ENCODE measurements at places on chromosomes 6 and 20.
A peak's percentile ranks its signal among the peaks of the same experiment; 100 is the strongest.

DNA sequence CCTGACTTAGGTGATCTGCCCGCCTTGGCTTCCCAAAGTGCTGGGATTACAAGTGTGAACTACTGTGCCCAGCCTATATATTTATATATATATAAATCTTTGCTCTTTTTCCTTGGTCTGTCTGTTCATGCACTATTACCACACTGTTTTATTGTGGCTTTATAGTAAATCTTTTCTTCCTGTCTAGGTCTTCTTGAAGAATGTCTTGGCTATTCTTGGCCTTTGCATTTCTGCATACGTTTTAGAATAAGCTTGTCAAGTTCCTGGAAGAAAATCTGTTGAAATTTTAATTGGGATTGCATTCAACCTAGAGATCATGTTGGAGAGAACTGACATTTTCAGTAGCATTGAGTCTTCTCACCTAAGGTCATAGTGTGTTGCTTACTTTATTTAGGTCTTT, 37.1 kb downstream of the MYO6 start:
- DNase-seq: no peak

GRCh38 chr6:111565326-111566221, 40.1 kb downstream of the TRAF3IP2 start:
- DNase-seq: no peak

DNA sequence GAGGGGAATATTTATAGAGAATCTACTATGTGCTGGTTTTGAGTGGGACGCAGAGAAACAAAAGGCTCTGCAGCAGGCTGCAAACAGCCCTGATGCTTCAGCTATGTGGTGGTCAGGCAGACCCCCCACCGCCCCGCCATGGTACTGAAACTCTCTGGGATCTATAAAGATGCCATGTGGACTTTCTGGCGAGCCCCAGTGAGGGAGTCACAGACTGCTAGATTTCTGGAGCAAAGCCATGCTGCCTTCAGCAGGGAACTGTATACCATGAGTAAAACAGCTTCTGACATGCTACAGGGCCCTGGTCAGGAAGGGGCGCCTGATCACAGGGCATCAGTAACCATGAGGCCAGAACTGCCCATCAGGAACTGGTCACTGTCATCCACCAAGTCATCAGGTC, 19.2 kb upstream of the BPIFB1 start:
- DNase-seq: no peak

DNA sequence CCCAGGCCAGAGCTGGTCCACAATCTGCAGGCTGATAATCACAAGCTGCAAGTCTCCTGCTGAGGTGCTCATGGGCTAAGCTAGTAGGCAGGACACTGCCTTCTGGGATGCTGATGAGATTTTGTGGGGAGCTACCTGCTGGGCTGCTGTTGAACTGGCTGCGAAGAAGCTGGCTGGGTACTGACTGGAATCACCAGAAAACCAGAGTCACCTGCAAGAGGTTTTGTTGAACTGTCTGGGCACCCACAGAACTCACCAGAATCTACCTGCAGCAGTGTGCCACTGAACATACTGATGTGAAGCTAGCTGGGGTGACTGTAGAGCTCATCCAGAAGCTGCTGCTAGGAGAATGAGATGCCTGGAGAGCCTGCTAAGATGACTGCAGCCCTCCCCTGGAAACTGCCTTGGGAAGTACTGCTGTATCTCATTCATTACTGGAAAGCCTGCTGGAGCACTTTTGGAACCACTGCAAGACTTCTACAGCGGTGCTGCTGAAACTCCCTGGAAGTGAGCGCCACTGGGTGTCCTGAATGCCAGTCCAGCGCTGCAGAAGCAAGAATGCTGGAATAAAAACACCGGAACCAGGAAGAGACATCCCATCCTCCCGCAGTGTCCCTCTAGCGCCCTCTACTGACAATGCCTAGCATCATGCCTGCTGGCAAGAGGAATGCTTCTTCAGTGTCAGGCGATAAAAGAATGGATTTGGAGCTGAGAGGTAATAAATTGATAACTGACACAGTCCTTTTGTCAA, 64.9 kb upstream of the ARHGAP18 start:
- peak; percentile 53 for DNase-seq

DNA sequence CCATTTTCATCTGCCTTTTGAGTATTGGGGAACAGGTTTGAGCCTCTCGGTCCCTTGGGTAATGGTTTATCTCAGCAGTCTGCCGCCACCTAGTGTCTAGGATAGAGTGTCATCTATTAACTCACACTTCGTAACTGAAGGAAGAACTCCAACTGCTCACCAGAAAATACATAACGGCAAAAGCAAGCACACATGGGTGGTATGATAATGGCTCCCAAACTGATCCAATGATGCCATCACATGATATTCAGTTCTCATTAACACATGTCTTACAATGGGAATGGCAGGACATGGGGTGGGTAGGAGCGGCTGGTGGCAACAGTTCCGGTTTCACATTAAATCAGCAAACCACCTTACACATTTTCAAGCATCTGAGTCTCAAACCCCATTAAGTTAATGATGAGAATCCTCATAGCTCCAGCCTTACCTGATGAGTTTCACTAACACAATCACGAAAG, 110.7 kb upstream of the PHACTR1 start:
- DNase-seq: no peak

- no peak for DNase-seq
These were observed 91.7 kb upstream of the KCNQ5 start for GRCh38 chr6:72530152-72530551.

Data from substantia nigra (tissue), 51 donors.